Hepatocyte (in vitro differentiated cells): ENCODE measurements at places on chromosomes 3 and 15.

DNA sequence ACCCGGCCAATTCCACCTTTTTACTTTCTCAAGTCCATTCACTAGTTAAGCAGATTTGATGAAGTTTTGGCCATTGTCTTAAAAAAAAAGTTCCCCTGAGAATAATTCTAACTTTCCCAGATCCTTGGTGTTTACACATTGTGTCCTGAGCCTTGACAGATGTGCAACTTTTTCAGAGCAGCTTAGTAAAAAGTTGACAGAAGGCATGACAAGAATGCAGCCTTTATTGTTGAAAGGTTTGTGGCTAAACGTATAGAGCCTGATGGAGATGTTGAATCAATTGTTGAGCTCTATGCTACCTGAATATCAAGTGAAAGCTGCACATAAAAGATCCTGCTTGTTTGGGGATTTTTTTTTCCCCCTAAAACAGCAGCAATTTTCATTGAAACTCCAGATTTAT lies 75.3 kb upstream of the CMTM7 start:
- DNase-seq: no peak

- no peak for DNase-seq
Measured at GRCh38 chr3:136835813-136836510, 17.0 kb downstream of the SLC35G2 start.

- DNase-seq: peak; percentile 55
Measured at GRCh38 chr3:177262396-177262795, 65.1 kb upstream of the TBL1XR1 start.

DNA sequence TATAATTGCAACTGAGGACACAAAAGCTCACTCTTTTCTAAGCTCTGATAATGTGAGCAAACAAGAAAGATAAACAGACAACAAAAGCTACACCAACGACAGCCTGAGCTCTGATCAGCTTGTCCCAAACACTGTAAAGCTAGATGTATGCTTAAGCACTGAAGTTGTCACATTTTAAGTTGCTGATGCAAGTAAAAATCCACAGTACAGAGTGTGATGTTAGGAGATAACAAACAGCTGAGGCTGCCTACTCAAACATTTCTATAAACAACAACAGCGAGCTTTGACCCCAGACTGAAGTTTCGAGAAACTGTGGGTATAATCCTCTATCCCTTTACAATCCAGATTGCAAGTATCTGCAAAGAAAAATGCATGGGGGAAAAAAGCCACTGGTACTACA lies 10.7 kb downstream of the MTHFS start:
- peak; percentile 28 for DNase-seq

DNA sequence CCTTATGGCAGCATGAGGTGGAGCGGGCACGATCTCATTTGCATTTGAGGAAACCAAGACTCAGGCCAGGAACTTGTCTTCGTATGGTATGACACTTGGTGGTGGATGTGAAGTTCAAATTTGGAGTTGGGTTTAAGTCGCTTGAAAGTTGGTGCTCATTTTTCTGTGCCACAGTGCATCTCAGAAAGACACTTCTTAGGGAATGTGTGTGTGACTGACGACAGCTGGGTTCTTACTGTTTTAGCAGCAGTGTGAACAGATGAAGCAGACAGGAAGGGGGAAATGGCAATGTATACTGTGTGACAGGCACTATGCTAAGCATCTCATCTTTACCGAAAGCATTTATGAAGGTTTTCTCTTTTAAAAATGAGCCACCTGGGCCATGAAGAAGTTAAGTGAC lies 75.4 kb downstream of the SEC22A start:
- DNase-seq: no peak
